CD4-positive, alpha-beta T cell (primary cell): ENCODE measurements at places on chromosomes 12 and 14. TPM values are rescaled to one million over a fixed set of nuclear protein-coding genes. Genes with fewer than 3 reads are reported as not detected.

The DYNC1H1 gene
- total RNA-seq = 286 TPM

DNA sequence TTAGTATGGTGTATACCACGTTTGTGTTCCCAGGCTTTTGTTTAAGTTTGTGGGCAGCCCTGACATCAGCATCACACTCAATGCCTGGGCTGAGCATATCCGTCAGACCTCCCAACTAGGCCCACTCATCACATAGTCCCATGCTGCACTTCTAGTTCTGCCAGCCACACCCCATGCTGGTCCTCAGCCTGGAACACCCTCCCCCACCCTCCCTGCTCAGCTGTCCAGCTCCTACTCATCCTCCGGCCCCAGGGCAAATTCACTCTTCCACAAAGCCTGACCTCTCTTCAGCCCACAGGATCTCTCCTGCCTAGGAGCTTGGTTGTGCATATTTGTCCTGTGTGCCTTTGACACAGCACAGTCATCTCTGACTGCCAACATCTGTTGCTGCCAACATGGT, 3.9 kb upstream of the ENDOU start:
- H3K36me3 ChIP-seq = no peaks in the 10 kb centered on the region
- no peaks in the 10 kb centered on the region for H3K27me3 ChIP-seq
- no peaks in the 10 kb centered on the region for H3K4me1 ChIP-seq
- H3K4me3 ChIP-seq = no peak overlapping the region

DNA sequence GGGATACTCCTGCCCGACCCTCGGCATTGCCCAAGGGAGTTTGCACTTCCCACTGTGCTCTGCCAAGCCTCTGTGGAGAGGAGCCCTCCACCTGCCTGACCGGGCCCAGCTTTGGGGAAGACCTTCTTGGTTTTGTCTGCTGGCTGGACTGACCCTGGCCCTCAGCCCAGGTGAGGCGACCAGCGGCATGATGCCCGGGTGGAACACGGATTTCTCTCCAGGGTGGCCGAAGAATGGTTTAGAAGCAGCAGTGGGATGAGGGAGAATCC, 15.6 kb downstream of the ZBTB42 start:
- DNase-seq = no peak
- H3K27me3 ChIP-seq = no peaks in the 10 kb centered on the region
- peak overlapping the region; percentile 75 for H3K4me3 ChIP-seq
- H3K27ac ChIP-seq = peak overlapping the region; percentile 89
- no peaks in the 10 kb centered on the region for H3K36me3 ChIP-seq
- H3K4me1 ChIP-seq = peaks cover 26% of the 10 kb centered on the region

The SDR39U1 gene
- total RNA-seq = 71.7 TPM

- no peak for DNase-seq
- no peak overlapping the region for H3K27ac ChIP-seq
- no peaks in the 10 kb centered on the region for H3K4me1 ChIP-seq
- H3K36me3 ChIP-seq = no peaks in the 10 kb centered on the region
These were observed 769.3 kb upstream of the FLRT2 start for GRCh38 chr14:84760489-84761126.

- H3K4me1 ChIP-seq = no peaks in the 10 kb centered on the region
- no peaks in the 10 kb centered on the region for H3K36me3 ChIP-seq
- no peak overlapping the region for H3K27ac ChIP-seq
- H3K27me3 ChIP-seq = no peaks in the 10 kb centered on the region
- no peak for DNase-seq
- no peak overlapping the region for H3K4me3 ChIP-seq
These were observed 381.2 kb downstream of the BCL11B start for GRCh38 chr14:98890556-98891340.

The MRPS35 gene
- total RNA-seq = 22.1 TPM

The HSPB8 gene
- total RNA-seq = not detected

GRCh38 chr14:104107611-104108569, 22.4 kb downstream of the ASPG start:
- peaks cover under 1% of the 10 kb centered on the region for H3K27me3 ChIP-seq
- H3K4me3 ChIP-seq = no peak overlapping the region
- H3K27ac ChIP-seq = no peak overlapping the region
- no peak for DNase-seq

The OR10G2 gene
- not detected for total RNA-seq

DNA sequence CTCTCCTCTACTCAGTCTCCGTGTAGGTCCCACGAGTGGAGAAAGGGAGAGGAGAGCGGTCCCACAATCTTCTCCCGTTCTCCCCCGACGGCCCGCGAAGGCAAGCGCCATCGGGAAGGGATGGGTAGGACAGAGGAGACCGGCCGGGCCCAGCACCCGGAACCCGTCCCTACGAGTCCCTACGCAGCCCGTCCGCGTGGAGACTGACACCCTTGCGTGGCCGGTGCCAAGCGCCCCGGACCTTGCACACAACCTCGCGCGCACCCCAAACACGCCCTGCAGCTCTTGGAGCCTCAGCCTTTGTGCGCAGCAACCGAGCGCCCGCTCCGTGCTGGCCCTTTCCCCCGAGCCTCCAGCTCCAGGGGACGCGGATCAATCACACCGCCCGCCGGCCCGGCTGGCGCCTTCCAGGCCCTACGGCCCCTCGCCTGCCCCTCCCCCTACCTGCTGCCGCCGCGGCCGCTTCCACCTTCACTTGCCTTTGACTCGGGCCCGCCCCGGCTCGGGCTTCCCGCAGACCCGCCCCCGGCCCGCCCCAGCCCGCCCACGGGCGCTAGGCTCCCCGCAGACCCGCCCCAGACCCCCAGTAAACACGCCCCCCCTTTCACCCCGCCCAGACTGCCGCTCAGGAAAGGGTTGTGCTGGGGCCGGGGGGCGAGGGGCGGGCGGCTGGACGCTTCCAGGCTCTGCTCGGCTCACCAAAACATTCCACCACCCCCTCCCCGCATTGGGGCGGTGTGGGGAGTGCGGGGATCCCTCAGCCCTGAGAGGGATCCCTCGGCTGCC, at the start of gene NDRG2:
TSS of gene NDRG2 (minus strand) at position 477 of the 786 bp plus-strand sequence. CDS start 1,746 bp downstream, outside the sequence.
- H3K27me3 ChIP-seq = no peaks in the 10 kb centered on the region
- peaks cover 8% of the 10 kb centered on the region for H3K36me3 ChIP-seq
- H3K27ac ChIP-seq = no peak within 1 kb of the TSS
- peaks cover 28% of the 10 kb centered on the region for H3K4me1 ChIP-seq
- H3K4me3 ChIP-seq = peak within 1 kb of the TSS; percentile 94

DNA sequence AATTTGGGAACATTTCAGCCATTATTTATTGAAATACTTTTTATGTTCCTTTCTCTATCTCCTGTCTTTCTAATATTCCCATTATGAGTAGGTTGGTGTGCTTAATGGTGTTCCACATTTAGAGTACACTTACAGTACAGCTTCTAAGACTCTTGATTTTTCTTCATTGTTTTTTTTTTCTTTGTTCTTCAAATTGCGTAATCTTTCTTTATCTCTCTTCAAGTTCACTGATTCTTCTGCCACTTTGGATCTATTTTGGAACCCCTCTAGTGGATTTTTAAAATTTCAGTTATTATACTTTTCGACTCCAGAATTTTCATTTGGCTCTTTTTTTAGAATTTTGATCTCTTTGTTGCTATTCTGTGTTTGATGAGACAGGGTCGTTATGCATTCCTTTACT, 157.7 kb downstream of the ADGRD1 start:
- DNase-seq = no peak
- H3K27ac ChIP-seq = no peak overlapping the region
- no peaks in the 10 kb centered on the region for H3K36me3 ChIP-seq
- no peak overlapping the region for H3K4me3 ChIP-seq
- H3K4me1 ChIP-seq = peaks cover 2% of the 10 kb centered on the region

The ANO6 gene
- total RNA-seq = 11.6 TPM

The CLEC4D gene
- not detected for total RNA-seq

The LRTM2 gene
- total RNA-seq = not detected

The FAM90A1 gene
- total RNA-seq = 0.30 TPM

The MYF6 gene
- total RNA-seq = not detected

The IL31 gene
- not detected for total RNA-seq
